ENCODE measurements at places on chromosomes 3 and 15. TPM values are rescaled to one million over a fixed set of nuclear protein-coding genes. Genes with fewer than 3 reads are reported as not detected.

DNA sequence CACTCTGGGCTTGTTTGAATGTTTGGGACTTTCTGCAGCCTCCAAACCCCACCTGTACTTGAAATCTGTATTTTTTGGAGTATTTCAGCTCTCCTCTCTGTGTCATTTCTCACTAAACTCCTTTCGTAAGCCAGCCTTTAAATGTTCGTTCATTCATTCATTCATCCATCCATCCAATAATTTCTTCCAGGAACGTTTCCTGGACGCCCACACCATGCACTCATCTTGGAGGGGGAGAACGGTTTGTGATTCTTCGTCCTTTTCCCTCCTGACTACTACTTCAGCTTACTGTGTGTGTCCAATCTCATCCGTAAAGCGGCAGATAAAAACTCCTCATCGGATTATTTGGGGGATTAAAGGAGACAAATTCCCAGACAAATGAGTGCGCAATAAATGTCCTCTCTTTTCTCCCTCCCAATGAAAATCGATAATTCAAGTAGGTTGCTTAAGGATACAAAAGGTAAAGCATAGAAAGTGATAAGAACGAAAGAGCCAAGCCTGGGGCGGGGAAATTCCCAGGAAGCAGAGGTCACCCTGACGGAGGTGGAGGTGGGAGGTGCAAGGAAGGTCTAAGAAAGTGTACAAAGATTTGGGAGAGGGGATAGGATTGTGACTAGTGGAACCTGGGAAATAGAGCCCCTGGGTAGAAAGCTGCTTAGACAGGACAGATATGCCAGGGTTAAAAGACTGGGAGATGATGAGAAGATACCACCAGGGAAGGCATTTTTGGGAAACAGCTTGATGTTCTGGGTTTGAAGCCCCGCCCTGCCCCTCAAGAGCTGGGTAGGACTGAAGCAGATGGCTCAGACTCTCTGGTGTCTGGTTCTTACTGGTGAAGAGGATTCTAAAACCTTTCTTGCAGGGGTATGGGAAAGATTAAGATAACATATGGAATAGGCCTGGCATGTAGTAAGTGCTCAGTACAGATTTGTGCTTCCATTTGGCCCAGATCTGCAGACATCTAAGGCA is 896 bp upstream of the KLHL25 start:
- DNase-seq = no peak

- no peak for DNase-seq
These were observed 310.6 kb upstream of the ATP11B start for GRCh38 chr3:182482705-182483104.

GRCh38 chr3:105869861-105870755 is 1.3 kb upstream of the CBLB start:
- no peak for DNase-seq

DNA sequence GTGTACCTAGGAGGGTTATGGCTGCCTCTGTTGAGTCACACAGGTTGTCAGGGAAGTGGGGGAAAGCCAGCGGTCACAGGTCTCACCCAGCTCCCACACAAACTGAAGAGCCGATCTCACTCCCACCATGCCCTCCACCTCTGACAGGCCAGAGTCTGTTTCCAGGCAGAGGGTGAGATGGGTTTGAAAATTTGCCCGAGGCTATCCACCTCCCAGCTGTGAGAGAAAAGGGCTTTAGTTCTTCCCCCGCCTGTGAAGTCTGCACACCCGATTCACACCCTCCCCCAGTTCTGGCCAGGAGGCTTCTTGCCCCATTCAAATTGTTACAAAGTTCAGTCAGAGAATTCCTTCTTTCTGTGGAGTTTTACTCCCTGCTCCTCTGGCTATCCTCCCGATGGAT is 446.9 kb downstream of the EDEM1 start:
- DNase-seq = no peak

DNA sequence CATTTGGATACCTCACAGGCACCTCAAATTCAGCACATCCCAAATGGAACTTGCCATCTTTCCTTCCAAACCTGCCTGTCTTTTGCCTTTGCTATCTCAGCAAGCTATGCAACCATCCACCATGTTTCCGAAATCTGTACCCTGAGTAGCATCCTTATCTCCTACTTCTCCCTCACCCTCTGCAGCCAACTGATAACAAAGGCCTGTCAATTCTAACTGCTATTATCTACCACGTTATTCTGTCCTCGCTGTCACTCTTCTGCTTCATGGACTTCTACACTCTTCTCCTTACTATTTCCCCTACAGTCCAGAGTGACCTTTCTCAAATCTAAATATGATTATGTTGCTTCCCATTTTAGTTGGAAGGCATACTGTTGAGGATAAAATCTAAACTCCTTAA is 25.5 kb upstream of the TAFA4 start:
- DNase-seq = no peak

- DNase-seq = no peak
These were observed 729.1 kb downstream of the NTRK3 start for GRCh38 chr15:87527416-87527815.

The CLDN18 gene
- not detected for total RNA-seq

The CTXN2 gene
- not detected for total RNA-seq

The ISLR2 gene
- not detected for total RNA-seq

The WDR72 gene
- not detected for total RNA-seq

All from CD4-positive, alpha-beta memory T cell (primary cell).